Heart left ventricle (tissue), 16 donors: ENCODE measurements at places on chromosomes 6 and 20. TPM values are rescaled to one million over a fixed set of nuclear protein-coding genes. Genes with fewer than 3 reads are reported as not detected.

DNA sequence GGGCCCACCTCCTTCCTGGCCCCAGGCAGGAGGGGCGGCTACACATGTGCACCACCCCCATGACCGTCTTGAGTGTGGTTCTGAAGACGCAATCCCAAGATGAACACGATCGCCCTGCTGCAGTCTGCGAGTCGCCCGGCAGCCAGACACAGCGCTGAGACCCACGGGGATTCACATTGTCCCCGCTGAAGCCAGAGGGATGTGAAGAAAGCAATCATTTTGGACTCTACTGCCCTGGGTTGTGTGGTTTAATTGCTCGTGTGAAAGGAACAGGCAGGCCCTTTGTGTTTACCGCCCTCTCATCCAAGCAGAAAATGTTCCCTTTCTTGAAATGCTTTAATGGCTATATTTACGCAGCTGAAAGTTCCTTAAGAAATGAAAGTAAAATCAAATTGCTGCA, 279.5 kb downstream of the TAF4 start:
- DNase-seq = peak; percentile 8

DNA sequence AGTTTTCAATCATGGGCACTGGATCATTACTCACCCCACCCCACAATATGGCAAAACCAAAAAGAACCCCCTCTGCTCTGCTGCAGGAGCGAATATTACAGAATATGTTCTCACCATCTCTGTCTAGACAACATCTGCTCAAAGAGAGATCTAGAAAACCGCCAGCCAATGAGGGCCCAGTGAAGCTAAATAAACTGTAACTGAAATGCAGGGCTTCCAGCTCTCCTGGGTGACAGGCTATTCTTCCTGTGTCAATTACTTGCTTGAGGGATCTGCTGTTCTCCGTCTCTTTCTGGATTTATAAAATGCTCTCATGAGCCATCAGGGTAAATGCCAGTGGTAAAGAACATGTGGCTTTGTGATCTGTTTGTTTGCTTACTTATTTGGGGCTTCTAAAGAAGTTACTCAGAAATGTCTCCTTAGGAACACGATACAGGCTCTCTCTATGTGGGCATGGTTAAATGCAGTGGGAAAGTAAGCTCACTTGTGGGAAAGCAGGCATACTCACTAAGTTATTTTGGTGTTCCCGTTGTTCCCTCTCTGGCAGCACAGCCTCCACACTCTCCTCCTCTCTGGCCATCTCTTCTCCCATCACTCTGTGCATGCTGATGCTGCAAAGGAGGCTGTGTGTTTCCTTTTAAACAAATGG, 44.8 kb downstream of the TTI1 start:
- DNase-seq = no peak

DNA sequence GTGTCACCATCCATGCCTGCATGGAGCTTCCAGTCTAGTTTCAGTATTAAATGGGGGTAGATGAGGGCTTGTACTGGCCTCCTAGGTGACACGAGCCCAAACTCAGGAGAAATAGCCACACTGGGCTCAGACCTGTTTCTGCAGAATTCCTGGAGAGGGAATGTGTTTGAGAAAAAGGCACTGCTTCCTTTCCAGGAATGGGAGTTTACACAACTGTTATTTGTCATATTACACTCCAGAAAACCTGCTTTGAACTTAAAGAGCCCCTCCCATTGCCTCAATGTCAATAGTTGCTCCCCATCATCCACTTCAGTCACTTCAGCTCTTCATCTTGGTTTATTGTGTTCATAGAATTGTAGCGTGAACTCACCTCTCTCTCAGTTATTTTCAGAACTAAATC, 151.5 kb downstream of the CFAP61 start:
- no peak for DNase-seq

DNA sequence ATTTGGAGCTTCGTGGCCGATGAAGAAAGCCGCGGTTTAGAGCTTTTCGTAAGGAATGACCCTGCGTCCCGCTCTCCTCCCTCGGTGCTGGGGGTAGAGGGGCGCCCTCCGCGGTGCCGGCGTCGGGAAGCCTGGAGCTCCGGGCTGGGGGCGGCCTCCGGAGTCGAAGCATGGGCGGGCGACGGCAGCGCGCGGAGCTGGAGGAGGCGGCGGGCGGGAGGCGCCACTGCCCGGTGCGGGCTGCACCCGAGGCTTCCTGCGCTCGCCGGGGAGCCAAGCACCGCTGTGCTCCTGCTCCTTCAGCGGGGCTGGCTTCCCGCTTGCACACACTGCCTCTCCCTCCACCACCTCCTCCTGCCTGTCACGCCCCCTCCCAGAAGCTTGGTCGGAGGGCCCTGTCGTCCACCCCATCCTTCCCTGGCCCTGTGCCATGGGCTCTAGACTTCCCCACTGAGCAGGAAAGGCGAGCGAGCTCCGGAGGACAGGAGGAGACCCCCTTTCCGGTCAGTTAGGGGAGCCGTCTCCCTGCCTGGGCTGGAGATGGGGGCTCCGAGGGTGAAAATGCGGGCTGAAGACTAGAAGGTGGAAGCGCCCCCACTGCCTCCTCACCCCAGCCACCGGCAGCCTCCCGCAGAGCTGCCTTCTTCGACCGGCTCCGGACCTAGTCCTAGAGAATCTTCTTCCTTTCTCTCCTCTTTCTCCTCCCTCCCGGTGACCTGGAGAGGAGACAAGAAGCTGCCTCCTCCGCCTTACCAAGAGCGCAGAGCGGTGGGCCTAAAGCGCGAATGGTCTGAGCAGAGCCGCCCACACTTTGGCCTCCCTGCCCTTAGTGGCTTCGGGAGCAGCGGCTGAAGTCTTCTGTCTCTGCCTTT, 1.8 kb downstream of the CDH4 start:
- no peak for DNase-seq

- peak; percentile 89 for DNase-seq
These were observed 328.9 kb downstream of the FARS2 start for GRCh38 chr6:5590187-5590586.

The KIF6 gene
- 0.48 TPM for total RNA-seq
